ENCODE measurements at places on chromosomes 11 and 22.

DNA sequence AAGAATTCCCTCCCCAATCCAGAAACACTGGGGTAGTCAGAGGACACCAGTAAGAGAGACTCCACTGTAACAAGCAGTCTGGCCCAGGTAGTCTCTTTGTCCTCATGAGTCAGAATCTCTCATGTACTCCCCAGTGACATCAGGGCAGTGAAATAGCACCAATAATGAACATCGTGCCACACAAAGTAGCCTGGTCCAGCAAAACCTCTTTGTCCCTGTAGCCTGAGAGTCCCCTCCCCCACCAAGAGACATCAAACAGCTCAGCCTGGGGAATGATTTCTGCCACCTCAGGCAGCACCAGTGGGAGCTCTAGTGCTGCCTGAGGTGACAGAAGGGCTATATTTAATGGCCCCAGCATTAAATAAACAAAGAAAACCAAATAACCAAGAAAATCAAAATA, 88.1 kb downstream of the SBF2 start:
- DNase-seq, result no peak

DNA sequence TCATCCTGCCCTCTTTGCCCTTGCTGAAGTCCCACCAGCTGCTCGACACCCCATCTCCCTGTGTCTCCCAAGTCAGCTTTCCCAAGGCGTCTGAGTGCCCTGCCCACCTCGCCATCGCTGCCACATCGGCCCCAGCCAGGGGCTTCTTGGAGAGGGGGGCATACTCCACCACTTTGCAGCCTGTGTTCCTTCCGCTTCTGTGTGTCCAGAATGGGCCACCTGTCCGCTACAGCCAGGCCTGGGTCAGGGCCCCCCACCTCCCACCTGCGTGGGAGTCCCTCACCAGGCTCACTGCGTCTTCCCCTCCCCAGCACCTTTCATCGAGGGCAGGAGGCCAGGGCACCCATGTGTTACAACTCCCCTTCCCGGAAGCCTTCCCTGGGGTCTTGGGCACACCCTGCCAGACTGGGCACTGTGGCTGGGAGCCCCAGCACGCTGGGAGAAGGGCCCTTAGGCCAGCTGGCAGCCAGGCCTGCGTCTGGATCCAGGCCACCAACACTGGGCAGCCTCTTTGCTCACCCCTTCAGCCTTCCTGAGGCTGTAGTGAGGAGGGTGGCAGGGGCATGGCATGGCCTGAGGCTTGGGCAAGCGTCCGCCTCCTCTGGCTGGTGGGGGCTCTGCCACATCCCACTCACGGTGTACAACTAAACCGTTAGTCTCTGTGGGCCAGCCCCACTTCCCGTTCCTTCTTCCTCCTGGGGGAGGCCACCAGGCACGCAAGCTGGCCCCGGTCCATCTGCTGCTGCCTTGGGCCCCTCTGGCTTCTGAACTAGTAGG, 13.4 kb downstream of the CPT1A start:
- no peak for DNase-seq

DNA sequence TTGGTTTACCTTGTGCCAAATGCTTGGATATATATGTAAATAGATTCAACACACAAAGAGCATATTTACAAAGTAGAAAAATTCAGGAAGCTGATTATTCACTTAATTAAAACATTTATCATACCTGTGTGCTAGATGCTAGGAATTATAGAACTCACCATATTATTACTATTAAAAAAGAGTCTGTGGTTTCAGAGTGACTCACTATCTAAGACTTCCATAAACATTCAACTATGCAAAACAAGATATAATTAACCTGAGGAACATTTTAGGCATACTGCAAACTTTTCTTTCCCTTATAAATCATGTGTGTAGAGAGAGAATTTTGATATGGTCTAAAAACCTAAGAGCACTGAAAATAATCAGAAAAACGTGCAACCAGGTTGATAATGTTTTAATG, 27.3 kb downstream of the CTSC start:
- no peak for DNase-seq

DNA sequence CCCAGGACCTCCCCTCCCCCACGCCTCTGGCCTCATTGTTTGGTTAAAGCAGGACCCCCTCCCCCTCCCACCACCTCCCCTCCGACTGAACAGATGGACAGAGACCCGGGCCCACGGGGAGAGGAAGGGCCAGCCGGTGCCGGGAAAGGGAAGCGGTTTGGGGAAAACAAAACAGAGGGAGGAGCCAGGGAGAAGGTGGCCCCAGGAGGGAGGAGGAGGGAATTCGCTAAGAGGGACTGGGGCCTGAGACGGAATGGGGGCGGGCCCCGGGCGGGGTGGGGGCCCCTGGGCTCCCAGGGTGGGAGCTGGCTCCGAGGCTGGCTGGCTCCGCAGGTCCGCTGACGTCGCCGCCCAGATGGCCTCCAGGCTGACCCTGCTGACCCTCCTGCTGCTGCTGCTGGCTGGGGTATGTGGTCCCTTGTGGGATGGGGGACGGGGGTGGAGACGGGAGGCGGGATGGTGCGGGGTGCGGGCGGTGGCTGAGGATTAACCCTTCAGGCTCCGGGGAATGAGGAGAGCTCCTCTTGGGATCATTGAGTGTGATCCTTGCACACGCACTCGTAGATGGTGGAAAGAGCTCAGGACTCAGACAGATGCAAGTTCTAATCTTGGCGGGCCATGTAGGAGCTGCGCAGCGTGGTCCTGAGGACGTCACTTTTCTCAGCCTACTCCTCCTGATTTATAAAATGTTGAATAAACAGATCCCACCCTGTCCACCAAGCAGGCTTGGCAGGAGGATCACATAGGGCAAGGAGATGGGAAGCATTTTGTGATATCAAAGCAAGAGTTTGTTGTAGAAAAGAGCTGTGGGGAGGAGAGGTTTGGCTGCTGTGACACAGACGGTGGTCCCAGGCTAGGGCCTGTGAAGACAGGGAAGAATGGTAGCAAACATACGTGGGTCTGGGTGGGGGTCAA, 688 bp downstream of the SERPING1 start:
- no peak for DNase-seq

- DNase-seq, result no peak
These were observed 10.7 kb downstream of the CRY2 start for GRCh38 chr11:45857961-45858474.

GRCh38 chr22:42919199-42919598, 62.1 kb upstream of the ARFGAP3 start:
- no peak for DNase-seq

GRCh38 chr11:68751331-68751856, at the start of gene TESMIN:
TSS of gene TESMIN (minus strand) at chr11:68751520. CDS start at chr11:68750660, 860 bp downstream.
- DNase-seq, result peak; percentile 83

Measured in activated CD8-positive, alpha-beta memory T cell treated with anti-CD3 and anti-CD28 coated beads for 4 hours (primary cell).